ENCODE measurements at places on chromosomes 4 and X. TPM values are rescaled to one million over a fixed set of nuclear protein-coding genes. Genes with fewer than 3 reads are reported as not detected.

Gene SYTL5
- not detected for total RNA-seq

Gene RPA4
- total RNA-seq, result 1.4 TPM

Gene UGT2B17
- not detected for total RNA-seq

Gene DACH2
- not detected for total RNA-seq

Gene HERC6
- 1.7 TPM for total RNA-seq

Gene ARL9
- total RNA-seq, result 0.22 TPM

Gene ALB
- not detected for total RNA-seq

Gene IQCM
- total RNA-seq, result not detected

Gene FMR1NB
- not detected for total RNA-seq

Gene MSMO1
- 94.9 TPM for total RNA-seq

DNA sequence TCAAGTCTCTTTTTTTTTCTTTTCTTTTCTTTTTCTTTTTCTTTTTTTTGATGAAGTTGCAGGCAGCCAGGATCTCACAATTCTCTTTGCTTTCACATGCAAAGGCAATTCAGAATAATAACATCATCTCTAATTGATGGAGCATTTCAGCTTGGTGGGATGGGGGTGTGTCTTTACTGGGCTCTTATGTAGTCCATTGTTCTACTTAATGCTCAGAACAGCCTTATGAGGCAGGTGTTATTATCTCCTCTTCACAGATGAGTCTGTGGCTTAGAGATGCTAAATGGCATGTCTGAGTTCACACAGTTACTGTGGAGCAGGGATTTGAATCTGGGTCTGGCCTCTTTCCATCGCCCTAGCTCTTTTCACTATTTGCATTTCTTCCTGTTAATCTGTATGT lies 70.2 kb downstream of the TRPC5 start:
- no peaks in the 10 kb centered on the region for H3K36me3 ChIP-seq
- DNase-seq, result no peak
- no peak overlapping the region for H3K4me3 ChIP-seq
- peaks cover 36% of the 10 kb centered on the region for H3K27me3 ChIP-seq
- H3K4me1 ChIP-seq, result no peaks in the 10 kb centered on the region
- H3K27ac ChIP-seq, result no peak overlapping the region

DNA sequence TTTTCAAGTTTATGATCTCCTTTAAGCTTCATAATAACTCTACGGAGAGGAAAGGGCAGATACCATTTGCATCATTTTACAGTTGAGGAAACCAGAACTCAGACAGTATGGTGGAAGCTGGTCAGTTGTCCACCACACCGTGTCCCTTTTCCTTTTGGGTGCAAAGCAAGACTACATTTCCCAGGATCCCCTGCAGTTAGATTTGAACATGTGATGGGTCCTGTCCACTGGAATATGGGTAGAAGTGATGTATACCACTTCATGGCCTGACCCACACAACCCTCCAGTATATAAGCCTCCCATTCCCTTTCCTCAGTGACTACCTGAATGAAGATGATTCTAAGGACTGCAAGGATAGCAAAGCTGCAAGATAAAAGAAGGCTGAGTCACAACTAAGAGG lies 74.7 kb downstream of the BEND2 start:
- H3K27ac ChIP-seq, result no peak overlapping the region
- DNase-seq, result no peak
- H3K4me3 ChIP-seq, result no peak overlapping the region
- no peaks in the 10 kb centered on the region for H3K4me1 ChIP-seq

- H3K27ac ChIP-seq, result no peak overlapping the region
- peak overlapping the region; percentile 68 for H3K4me3 ChIP-seq
- H3K4me1 ChIP-seq, result peaks cover 13% of the 10 kb centered on the region
- no peaks in the 10 kb centered on the region for H3K36me3 ChIP-seq
- no peak for DNase-seq
Measured at GRCh38 chr4:148445860-148446330, 3.7 kb upstream of the NR3C2 start.

DNA sequence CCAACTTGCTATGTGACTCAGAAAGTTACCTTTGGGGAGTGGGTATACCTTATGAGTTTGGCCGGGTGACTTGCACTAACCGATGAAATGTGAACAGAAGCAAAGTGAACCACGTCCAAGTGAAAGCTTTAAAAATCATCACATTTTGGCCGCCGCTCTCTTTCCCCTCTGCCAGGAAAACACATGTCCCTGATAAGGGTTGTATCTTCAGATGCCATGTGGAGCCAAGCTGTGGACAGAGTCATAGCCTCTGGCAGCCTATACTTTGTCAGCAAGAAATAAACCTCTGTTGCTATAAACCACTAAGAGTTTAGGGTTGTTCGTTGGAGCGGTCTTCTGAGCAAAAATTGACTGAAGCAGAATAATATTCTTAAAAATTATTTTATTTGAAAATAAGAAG lies 92.3 kb downstream of the PRDM5 start:
- H3K27ac ChIP-seq, result no peak overlapping the region
- no peaks in the 10 kb centered on the region for H3K4me1 ChIP-seq
- no peaks in the 10 kb centered on the region for H3K27me3 ChIP-seq
- DNase-seq, result no peak
- H3K36me3 ChIP-seq, result no peaks in the 10 kb centered on the region

- DNase-seq, result no peak
- H3K4me3 ChIP-seq, result no peak overlapping the region
- peaks cover 11% of the 10 kb centered on the region for H3K4me1 ChIP-seq
- H3K36me3 ChIP-seq, result no peaks in the 10 kb centered on the region
- H3K27me3 ChIP-seq, result no peaks in the 10 kb centered on the region
Measured at GRCh38 chr4:145799223-145799622, 119.3 kb downstream of the C4orf51 start.

DNA sequence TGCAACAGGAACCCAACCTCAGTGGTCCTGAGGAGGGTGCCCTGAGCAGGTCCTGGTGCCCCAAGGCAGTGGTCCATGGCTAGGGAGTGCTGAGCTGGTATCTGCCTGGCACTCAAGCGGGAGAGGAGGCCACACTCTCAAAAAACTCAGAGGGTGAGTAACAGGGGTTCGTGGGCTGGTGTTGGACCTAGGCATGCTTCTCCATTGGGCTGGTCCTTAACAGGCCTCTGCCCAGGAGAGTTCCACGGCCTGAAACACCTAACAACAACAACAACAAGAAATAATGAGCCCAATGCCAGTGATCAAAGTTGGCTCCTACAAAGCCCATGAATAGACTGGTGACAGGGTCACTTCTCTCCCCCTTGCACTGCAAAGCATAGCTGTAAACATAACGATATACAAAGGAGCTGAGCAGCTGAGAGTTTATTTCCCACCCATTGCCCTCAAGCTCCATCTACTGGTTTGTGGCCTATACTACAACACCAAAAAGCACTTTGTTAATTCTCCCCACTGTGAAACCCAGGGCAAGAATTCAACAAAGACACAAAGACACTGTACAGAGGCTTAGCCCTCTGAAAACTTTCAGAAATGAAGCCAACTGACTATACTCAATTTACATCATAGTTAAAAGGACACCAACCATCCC lies 736.1 kb upstream of the ADGRL3 start:
- no peak overlapping the region for H3K27ac ChIP-seq
- no peaks in the 10 kb centered on the region for H3K4me1 ChIP-seq
- no peak overlapping the region for H3K4me3 ChIP-seq
- peak; percentile 51 for DNase-seq
- H3K36me3 ChIP-seq, result no peaks in the 10 kb centered on the region

DNA sequence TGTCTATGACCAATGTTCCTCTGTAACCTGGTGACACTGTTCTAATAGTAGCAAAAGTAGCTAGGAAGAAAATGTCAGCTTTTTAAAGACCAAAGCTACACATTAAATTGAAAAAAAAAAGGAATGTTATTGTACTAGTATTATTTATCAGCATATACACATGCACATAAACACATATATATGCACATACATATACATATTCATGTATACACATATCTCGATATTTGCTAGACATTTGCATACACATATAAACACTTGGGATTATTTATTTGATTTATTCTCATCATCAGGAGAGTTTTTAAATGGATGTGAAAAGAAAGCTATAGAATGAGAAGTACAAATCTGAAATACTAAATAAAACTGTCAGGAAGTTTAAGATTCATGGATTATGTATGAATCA lies 21.3 kb upstream of the NEIL3 start:
- H3K27ac ChIP-seq, result no peak overlapping the region
- H3K4me1 ChIP-seq, result no peaks in the 10 kb centered on the region
- no peak overlapping the region for H3K4me3 ChIP-seq
- no peak for DNase-seq

DNA sequence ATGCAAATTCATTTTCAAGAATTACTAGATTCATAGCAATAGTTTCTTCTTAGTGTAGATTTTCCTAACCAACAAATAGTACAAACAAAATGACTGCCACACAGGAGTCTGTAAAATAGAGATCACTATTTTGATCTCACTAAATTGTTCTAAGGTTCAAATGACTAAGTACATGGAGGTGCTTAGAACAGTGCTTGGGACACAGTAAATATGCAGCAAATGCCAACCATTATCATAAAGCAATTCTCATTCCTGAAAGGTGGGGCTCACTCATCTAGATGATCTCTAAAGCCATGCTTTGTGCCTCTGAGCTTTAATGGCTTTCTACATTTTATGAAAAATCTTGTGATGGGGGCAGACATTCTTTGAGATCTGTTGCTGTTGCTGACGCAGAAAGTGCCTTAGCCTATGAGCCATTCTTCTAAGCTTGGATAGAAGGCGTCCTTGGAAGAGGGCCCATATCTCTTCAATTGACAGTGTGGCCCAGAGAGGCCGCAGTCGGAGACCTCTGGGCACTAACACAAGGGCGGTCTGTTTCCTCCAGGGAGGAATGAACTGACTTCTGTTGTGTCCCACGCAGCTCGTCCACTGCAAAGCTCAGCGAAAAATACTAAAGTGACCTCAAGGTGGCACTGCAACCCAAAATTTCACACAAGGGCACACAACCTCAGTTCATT lies 23.5 kb downstream of the TLR10 start:
- H3K4me3 ChIP-seq, result no peak overlapping the region
- H3K27me3 ChIP-seq, result no peaks in the 10 kb centered on the region
- H3K4me1 ChIP-seq, result no peaks in the 10 kb centered on the region
- no peak overlapping the region for H3K27ac ChIP-seq
- peak; percentile 59 for DNase-seq

- no peak overlapping the region for H3K27ac ChIP-seq
- H3K27me3 ChIP-seq, result no peaks in the 10 kb centered on the region
- H3K4me1 ChIP-seq, result no peaks in the 10 kb centered on the region
- H3K4me3 ChIP-seq, result no peak overlapping the region
- DNase-seq, result no peak
- no peaks in the 10 kb centered on the region for H3K36me3 ChIP-seq
Measured at GRCh38 chr4:12658146-12658545, 826.0 kb downstream of the RAB28 start.

GRCh38 chr4:174503079-174503715 lies 19.1 kb downstream of the HPGD start:
- no peaks in the 10 kb centered on the region for H3K36me3 ChIP-seq
- peaks cover 18% of the 10 kb centered on the region for H3K4me1 ChIP-seq
- no peak overlapping the region for H3K4me3 ChIP-seq
- peak overlapping the region; percentile 95 for H3K27ac ChIP-seq
- peak; percentile 55 for DNase-seq

DNA sequence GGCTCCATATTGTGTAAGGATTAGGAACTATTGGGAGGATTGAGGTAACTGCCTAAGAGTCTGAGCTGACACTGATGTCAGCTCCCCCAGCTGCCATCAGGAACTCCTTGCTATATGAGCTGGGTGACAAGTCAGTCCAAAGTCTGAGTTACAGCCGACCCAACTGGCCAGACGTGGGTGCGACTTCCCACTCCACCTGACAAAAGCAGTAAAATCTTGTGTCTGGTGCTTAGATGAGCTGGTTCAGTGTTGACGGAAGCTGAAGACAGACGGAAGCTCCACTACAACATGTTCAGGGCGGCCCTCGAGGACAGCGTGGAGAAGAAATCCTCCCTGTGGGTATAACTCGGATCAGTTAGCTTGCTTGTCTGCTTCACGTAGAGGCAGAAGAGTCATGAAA lies 22.8 kb upstream of the NAT8L start:
- DNase-seq, result no peak
- no peaks in the 10 kb centered on the region for H3K36me3 ChIP-seq
- no peak overlapping the region for H3K4me3 ChIP-seq
- H3K27ac ChIP-seq, result no peak overlapping the region

DNA sequence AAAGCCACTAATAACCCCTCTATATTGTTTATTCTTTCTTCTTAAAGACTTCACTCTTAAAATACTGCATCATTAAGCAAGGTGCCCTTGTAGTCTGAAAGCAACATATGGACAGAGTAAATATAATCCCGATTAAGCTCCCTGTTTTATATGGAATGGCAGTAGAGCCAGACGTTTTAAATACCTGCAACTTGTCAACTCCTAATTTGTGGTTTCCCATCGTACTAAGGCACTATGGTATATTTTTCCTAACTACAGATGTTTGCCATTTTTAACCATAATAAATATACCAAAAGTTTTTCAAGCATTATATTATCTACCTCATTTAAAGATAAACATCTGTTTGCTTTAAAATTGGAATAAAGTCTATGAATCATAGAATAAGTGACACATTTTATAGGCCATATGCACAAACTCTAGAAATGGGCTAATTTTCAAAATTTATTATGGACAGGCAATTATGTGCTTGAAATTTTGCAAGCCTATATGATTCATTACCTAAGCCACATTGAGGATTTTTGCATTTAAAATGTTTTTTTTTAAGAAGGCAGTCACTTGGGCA lies 194.6 kb downstream of the FRMPD4 start:
- no peak overlapping the region for H3K4me3 ChIP-seq
- no peaks in the 10 kb centered on the region for H3K36me3 ChIP-seq
- H3K4me1 ChIP-seq, result no peaks in the 10 kb centered on the region
- no peaks in the 10 kb centered on the region for H3K27me3 ChIP-seq

GRCh38 chrX:71420686-71421085 lies 54.5 kb downstream of the TAF1 start:
- no peak overlapping the region for H3K4me3 ChIP-seq
- peaks cover 12% of the 10 kb centered on the region for H3K27me3 ChIP-seq
- no peaks in the 10 kb centered on the region for H3K4me1 ChIP-seq
- no peak overlapping the region for H3K27ac ChIP-seq

GRCh38 chrX:80267790-80268189 lies 152.5 kb upstream of the TENT5D start:
- H3K4me1 ChIP-seq, result no peaks in the 10 kb centered on the region
- H3K27ac ChIP-seq, result no peak overlapping the region
- H3K27me3 ChIP-seq, result no peaks in the 10 kb centered on the region
- H3K4me3 ChIP-seq, result no peak overlapping the region

Data from MCF 10A (cell line).